Liver (tissue), 10 donors: ENCODE measurements at places on chromosomes 4 and X. TPM values are rescaled to one million over a fixed set of nuclear protein-coding genes. Genes with fewer than 3 reads are reported as not detected.

The PRSS12 gene
- total RNA-seq: 0.09 TPM

DNA sequence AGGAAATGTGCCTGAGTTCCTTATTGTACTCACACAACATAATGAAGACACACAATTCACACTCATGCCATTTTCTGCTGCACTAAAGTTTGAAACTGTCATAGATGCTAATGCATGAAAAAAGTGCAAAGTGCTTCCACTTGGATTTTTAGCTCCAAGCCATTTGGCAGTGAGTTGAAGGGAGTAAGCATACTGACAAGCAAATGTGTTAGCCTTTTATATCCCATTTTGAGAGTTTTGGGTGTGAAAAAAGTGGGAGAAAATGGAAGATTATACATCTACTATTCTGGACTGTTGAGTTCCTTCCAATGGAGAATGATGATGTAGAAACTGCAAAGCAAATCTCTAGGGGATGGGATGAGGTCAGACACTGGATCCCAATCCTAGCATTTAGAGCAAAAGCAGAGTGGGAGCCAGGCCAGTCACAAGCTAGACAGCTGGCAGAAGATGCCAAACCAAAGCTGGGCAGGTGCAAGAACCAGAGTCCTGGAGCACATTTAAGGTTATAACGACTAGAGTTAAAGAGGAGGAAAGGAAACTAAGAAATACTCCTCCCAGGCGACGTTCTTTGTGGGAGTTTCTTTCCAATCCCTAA lies 216.8 kb downstream of the FBXO8 start:
- H3K27me3 ChIP-seq: no peaks in the 10 kb centered on the region
- no peaks in the 10 kb centered on the region for H3K36me3 ChIP-seq
- no peaks in the 10 kb centered on the region for H3K4me1 ChIP-seq

- H3K27me3 ChIP-seq: no peaks in the 10 kb centered on the region
- DNase-seq: no peak
- no peak overlapping the region for H3K4me3 ChIP-seq
- no peak overlapping the region for H3K27ac ChIP-seq
Observed at GRCh38 chrX:136867518-136867917, 13.0 kb downstream of the RBMX start.

The TMSB15A gene
- not detected for total RNA-seq

- peak; percentile 87 for DNase-seq
- peak within 1 kb of the TSS; percentile 67 for H3K27ac ChIP-seq
- H3K4me1 ChIP-seq: peaks cover 13% of the 10 kb centered on the region
- peaks cover 10% of the 10 kb centered on the region for H3K36me3 ChIP-seq
Observed at GRCh38 chr4:109815151-109816081, at the start of gene GAR1. Gene GAR1 (plus strand): TSS chr4:109815762. CDS start chr4:109816165, 403 bp downstream.

DNA sequence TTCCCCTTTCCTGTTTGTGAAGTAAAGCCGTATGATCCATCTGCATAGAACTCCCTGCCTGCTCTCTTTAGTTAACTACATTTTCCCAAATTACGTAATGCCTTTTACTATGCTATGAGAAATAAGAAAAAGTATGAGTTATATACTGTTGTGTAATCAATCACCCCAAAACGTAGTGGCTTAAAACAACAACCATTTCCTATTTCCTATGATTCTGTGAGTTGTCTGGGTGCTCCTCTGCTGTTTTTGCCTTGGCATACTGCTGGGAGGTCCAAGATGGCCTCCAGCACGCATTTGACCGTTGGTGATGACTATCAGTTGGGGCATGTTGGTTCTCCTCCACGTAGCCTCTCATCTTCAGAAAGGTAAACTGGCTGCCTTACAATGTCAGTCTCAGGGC lies 39.8 kb downstream of the BBS12 start:
- no peak overlapping the region for H3K4me3 ChIP-seq
- no peaks in the 10 kb centered on the region for H3K36me3 ChIP-seq
- no peak for DNase-seq
- no peaks in the 10 kb centered on the region for H3K4me1 ChIP-seq
- no peaks in the 10 kb centered on the region for H3K27me3 ChIP-seq

GRCh38 chrX:13339607-13340006 lies 19.8 kb upstream of the ATXN3L start:
- no peak overlapping the region for H3K4me3 ChIP-seq
- H3K36me3 ChIP-seq: no peaks in the 10 kb centered on the region

The DCAF8L2 gene
- not detected for total RNA-seq

The ALB gene
- total RNA-seq: 59,987 TPM

- DNase-seq: no peak
- peaks cover 4% of the 10 kb centered on the region for H3K4me1 ChIP-seq
- no peak overlapping the region for H3K27ac ChIP-seq
- H3K4me3 ChIP-seq: no peak overlapping the region
- H3K27me3 ChIP-seq: no peaks in the 10 kb centered on the region
- H3K36me3 ChIP-seq: peaks cover 8% of the 10 kb centered on the region
Observed at GRCh38 chr4:88725986-88726385, 28.4 kb upstream of the NAP1L5 start.
